A549 treated with Hydrocortisone at 1 μM for 4 hours (cell line): ENCODE measurements at places on chromosomes 11 and 22. TPM values are rescaled to one million over a fixed set of nuclear protein-coding genes. Genes with fewer than 3 reads are reported as not detected.

LINC01488 gene
- 0.05 TPM in 1 of 5 replicates, not detected in the others for total RNA-seq

C22orf15 gene
- total RNA-seq: not detected in 5 replicates

LMO1 gene
- 1.9 to 3.6 TPM (median 2.8 TPM) in 5 replicates for total RNA-seq

POU2AF2 gene
- total RNA-seq: not detected in 5 replicates

NDUFC2 gene
- total RNA-seq: 235 to 265 TPM (median 252 TPM) in 5 replicates

SAA2 gene
- total RNA-seq: 0.15 to 0.31 TPM (median 0.22 TPM) in 4 of 5 replicates, not detected in the other

TOLLIP gene
- 37.9 to 51.9 TPM (median 48.9 TPM) in 5 replicates for total RNA-seq

MMP11 gene
- total RNA-seq: 0.23 to 0.46 TPM (median 0.37 TPM) in 5 replicates

OR4C15 gene
- total RNA-seq: not detected in 5 replicates

FOLR2 gene
- not detected in 5 replicates for total RNA-seq

OR5P2 gene
- not detected in 5 replicates for total RNA-seq

GPR83 gene
- total RNA-seq: 0.07 to 0.10 TPM (median 0.07 TPM) in 5 replicates

FOLH1 gene
- not detected in 5 replicates for total RNA-seq

MS4A3 gene
- not detected in 5 replicates for total RNA-seq

XNDC1N gene
- 2.4 to 4.2 TPM (median 3.3 TPM) in 5 replicates for total RNA-seq

ROBO4 gene
- total RNA-seq: not detected in 5 replicates

DDX25 gene
- total RNA-seq: 0.09 TPM in 1 of 5 replicates, not detected in the others

SCUBE2 gene
- total RNA-seq: 0.28 to 0.46 TPM (median 0.43 TPM) in 5 replicates

OR8A1 gene
- not detected in 5 replicates for total RNA-seq

GDPD4 gene
- total RNA-seq: not detected in 5 replicates

SSRP1 gene
- total RNA-seq: 199 to 265 TPM (median 217 TPM) in 5 replicates

OR56A1 gene
- not detected in 5 replicates for total RNA-seq

BBOX1 gene
- 0.06 to 0.08 TPM in 2 of 5 replicates, not detected in the others for total RNA-seq

GSTT2B gene
- 0.22 to 0.36 TPM (median 0.33 TPM) in 5 replicates for total RNA-seq

TEAD1 gene
- total RNA-seq: 45.9 to 85.1 TPM (median 73.5 TPM) in 5 replicates

WNT7B gene
- total RNA-seq: 54.3 to 62.9 TPM (median 59.6 TPM) in 5 replicates

CXCR5 gene
- 0.05 to 0.24 TPM (median 0.17 TPM) in 5 replicates for total RNA-seq

EI24 gene
- 102 to 118 TPM (median 104 TPM) in 5 replicates for total RNA-seq

MYBPC3 gene
- total RNA-seq: 0.06 to 0.07 TPM (median 0.06 TPM) in 4 of 5 replicates, not detected in the other

FUT4 gene
- total RNA-seq: 2.4 to 2.7 TPM (median 2.6 TPM) in 5 replicates

CLTCL1 gene
- total RNA-seq: 3.8 to 5.1 TPM (median 4.7 TPM) in 5 replicates
